ENCODE measurements at places on chromosomes 7 and 10.

GRCh38 chr7:26698806-26699205 is 165.6 kb downstream of the SKAP2 start:
- DNase-seq = no peak

- DNase-seq = no peak
These were observed 53.0 kb downstream of the SORCS3 start for GRCh38 chr10:104694074-104694473.

- DNase-seq = no peak
These were observed 30.3 kb downstream of the SLC29A3 start for GRCh38 chr10:71349406-71349805.

DNA sequence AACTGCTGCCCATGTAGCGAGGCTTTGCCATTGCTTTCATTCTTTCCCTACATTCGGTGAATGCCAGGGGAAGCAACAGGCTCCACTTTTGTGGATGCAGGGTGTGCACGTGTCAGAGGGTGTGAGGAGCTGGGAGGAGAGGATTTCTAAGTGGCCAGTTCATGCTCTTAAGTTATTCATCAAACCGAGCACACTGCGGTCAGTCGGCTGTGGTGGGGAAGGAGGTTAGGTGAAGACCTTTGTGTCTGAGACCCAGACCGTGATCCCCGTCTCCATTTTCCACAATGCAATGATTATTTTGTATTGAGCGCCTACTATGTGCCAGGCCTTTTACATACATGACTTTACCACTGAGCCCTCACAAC is 438.6 kb upstream of the GALNT17 start:
- DNase-seq = no peak

GRCh38 chr10:93541402-93542357 is 24.8 kb upstream of the FFAR4 start:
- no peak for DNase-seq

- DNase-seq = no peak
These were observed 58.3 kb downstream of the VIPR2 start for GRCh38 chr7:159086301-159086925.

DNA sequence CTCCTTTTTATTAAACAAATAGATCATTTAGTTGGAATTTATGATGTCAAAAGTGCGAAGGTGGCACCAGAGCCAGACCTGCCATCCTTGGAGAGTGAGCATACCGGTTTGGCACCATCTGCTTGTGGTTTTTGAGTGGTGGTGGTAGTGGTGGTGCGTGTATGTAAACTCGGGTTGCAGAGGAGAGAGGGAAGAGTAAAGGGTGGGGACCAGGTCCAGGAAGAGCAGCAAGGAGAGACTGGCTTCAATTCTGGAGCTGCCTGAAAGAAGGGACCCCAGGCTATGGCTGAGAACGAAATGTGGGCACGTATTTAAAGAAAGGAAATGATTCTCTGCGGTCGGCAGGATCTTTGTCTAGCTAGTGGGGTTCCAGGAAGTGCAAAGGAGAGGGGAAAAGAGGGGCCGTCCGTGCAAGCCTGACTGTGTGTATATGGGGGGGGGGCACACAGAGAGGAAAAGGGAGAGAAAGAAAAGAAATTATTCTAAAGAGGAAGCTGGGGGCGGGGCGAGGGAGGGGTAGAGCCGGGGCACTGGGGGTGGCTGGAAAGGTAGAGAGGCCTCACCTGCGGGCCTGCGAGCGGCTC is 448 bp upstream of the GOLGA7B start:
- peak; percentile 62 for DNase-seq

DNA sequence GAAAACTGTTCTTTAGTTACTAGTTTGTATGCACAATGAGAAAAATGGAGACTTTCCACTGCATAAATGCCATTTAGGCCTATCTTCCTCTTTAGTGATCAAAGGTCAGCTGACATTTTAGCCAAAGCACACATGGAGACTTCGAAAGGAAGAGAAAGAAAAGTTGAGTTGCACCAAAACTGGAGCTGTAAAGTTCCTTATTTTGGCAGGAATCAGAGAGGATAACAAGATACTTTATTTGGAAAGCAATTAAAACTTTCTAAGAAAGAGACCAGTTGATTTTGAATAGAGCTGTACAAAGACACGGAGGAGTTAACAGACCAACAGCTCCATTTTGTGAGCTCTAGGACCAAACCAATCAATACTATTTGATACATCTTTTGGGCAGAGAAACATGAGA is 14.2 kb downstream of the ENTPD7 start:
- DNase-seq = no peak

DNA sequence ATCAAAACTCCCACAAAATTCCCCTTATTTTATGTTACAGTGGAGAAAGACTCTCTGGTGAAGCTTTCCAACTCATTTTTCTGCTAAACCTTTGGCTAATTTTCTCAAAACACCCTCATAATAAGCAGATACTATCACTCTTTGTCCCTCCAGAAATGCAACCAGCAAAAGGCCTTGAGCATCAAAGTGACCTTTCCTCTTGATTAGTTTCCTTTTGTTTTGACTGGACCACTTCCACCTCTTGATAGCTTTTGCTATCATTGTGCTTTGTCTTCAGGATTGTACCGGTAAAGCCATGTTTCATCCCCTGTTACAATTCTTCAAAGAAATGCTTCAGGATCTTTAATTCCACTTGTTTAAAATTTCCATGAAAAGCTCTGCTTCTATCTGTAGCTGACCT is 115.1 kb upstream of the SLC13A1 start:
- no peak for DNase-seq

DNA sequence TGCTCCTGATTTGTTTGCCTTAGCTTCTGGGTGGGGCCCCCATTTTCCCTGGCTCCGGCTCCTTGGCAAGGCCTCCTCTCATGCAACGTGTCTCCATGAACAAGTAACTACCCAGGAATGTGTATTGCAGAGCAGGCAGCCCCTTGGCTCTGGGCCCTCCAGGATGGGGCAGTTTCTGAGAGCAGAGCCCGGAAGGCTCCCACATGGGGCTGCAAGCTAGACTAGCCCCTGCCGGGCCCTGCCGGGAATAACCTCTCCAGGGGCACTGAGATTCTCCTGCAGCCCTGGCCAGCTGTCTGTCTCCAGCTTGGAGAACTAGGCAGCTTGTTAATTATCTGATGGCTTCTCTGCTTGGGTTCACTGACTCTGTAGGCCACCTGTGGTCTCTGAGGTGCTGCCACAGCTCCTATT is 184.0 kb upstream of the INHBA start:
- no peak for DNase-seq

- DNase-seq = no peak
These were observed 128.5 kb upstream of the COL1A2 start for GRCh38 chr7:94266238-94266644.

DNA sequence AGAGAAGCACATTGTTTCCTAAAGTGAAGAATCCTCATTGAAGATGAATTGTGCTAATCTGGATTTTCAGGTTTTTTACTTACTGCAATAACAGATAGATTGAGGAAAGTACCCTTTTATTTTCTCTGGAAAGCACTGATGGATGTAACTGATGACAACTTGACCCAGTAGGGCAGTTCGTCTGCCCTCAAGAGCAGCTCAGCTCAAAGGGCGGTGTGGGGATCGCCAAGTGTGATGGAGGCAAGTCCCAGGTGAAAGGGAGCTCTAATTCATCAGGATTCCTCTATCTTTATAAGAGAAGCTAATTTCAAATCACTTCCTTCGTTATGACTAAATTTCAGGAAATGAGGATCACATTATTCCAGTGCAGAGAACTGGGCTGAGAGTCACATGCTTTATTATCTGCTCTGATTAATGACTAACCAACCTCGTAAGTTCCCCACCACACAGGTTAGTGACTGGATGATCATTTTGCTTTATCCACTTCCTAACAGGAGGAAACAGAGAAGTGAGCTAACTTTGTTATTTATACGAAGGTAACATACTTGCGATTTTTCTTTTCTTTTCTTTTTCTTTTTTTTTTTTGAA is 98.8 kb downstream of the PFKFB3 start:
- DNase-seq = no peak

DNA sequence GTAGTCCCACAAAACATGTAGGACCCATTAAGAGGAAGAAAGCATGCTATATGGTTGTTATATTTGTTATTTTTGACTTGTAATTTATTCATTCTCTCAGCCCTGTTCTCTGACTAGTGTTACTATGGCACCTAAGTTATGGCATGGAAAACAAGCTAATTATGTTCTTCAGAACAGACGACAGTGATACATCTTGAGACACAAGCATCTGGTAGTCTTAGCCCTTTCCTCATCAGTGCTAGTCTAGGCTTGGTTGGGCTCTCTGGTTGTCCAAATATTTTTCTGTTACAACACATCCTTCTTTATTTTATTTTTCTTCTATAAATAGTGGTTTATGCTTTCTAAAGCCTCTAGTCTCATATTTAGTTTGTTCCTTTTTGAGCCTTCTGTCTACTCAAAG is 308.3 kb upstream of the KAT6B start:
- DNase-seq = no peak

GRCh38 chr7:7647495-7648036 is 7.0 kb downstream of the UMAD1 start:
- no peak for DNase-seq

DNA sequence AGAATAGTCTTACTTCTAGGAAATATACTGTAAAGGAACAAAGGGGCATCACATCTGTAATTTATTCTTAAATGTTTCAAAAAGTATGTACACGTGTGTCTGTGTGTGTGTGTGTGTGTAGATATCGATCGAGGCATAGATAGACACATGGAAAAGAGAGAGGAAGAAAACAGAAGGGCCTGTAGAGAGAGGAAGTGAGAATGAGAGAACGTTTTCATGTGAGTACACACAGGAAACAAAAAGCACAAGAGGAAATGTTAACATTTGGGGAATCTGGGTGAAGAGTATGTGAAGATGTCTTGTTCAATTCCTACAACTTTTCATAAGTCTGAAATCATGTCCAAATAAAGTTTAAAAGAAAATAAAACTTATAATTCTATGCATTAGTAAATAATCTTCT is 286.5 kb upstream of the SORCS1 start:
- DNase-seq = no peak

GRCh38 chr7:157003756-157004520 is 6.5 kb downstream of the MNX1 start:
- DNase-seq = no peak

DNA sequence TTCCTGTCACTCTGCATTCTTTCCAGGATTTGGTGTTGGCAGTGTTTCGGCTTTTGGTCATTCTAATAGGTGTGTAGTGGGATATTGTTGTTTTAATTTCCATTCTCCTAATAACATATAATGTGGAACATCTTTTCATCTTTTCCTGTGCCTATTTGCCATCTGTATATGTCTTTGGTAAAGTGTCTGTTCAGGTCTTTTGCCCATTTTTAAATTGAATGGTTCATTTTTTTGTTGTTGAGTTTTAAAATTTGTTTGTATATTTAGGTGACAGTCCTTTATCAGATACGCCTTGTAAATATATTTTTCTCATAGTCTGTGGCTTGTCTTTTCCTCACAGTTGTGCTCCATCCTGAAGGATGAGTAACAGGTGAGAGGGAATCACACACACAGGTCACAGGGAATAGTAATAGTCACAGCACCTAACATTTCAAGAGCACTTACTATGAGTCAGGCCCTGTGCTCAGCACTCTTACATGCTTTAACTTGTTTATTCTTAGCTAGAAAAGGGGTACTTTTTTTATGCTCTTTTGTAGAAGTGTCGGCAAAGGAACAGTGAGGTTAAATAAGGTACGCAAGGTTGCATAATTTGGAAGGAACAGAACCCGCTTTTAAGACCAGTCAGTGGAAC is 117.1 kb upstream of the GATA3 start:
- no peak for DNase-seq

- no peak for DNase-seq
These were observed 59.9 kb upstream of the COBL start for GRCh38 chr7:51376420-51377092.

DNA sequence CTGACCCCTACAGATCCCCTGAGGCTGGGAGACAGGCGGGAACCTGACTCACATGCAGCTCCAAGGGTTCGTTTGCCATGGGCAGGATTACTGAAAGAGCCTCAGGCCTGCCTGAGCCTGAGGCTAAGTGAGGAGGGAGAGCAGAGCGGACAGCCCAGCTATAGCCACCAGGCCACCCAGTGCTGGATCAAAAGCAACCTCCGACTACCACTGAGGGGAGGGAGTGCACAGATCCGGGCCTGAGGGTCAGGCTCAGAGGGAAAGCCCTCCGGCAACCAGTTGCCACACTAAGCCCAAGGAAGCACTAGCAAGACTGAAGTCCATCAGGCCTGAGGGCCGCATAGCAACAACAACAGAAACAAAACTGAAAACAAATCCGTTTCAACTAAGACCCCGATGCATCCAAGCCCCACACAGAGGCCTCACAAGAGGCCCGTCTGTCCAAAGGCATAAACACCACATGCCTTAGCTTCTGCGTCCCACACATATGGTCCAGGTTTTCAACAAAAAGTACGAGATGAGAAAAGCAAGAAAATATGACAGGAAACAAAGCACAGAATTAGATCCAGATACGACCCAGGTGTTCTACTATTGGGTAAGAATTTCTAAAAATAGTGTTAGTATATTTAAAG is 92.5 kb upstream of the VIPR2 start:
- no peak for DNase-seq

GRCh38 chr7:75870557-75871161 is 8.2 kb upstream of the RHBDD2 start:
- DNase-seq = no peak

GRCh38 chr7:40715053-40715430 is 580.2 kb downstream of the SUGCT start:
- no peak for DNase-seq

All from NCI-H2171 (cell line).